ENCODE measurements at places on chromosomes 5 and 9. TPM values are rescaled to one million over a fixed set of nuclear protein-coding genes. Genes with fewer than 3 reads are reported as not detected.

- H3K27ac ChIP-seq = no peak overlapping the region
- peaks cover 2% of the 10 kb centered on the region for H3K27me3 ChIP-seq
- no peaks in the 10 kb centered on the region for H3K36me3 ChIP-seq
Observed at GRCh38 chr5:91206734-91207133, 176.4 kb downstream of the ARRDC3 start.

DNA sequence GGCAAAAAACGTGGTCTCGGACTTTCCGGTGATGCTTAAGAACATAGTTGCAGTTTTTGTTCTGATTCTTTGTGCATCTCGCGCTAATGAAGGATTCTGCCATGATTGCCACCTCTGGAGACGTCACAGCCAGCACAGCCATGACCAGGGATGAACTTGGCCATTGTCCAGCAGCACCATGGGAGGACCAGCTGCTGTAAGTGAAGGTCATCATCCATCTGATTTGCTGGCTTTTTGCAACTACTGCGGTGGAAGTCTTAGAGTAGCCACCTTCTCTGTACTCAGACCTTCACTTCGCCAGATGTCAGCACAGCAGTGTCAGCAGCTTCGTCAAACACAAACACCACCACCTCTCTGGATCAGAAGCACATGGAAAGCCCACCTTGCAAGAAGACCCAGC lies 45.7 kb downstream of the NSUN2 start:
- H3K4me1 ChIP-seq = no peaks in the 10 kb centered on the region
- no peak overlapping the region for H3K27ac ChIP-seq
- H3K27me3 ChIP-seq = peaks cover 29% of the 10 kb centered on the region

DNA sequence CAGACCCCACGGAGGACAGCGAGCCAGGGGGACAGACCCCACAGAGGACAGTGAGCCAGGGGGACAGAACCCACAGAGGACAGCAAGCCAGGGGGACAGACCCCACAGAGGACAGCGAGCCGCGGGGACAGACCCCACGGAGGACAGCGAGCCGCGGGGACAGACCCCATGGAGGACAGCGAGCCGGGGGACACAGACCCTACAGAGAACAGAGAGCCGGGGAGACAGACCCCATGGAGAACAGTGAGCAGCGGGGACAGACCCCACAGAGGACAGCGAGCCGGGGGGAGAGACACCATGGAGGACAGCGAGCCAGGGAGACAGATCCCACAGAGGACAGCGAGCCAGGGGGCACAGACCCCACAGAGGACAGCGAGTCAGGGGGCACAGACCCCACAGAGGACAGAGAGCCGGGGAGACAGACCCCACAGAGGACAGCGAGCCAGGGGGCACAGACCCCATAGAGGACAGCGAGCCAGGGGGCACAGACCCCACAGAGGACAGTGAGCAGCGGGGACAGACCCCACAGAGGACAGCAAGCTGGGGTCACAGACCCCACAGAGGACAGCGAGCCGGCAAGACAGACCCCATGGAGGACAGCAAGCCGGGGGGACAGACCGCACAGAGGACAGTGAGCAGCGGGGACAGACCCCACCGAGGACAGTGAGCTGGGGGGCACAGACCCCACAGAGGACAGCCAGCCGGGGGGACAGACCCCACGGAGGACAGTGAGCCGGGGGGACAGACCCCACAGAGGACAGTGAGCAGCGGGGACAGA lies 4.4 kb upstream of the ZDHHC11 start:
- no peak for DNase-seq
- H3K27ac ChIP-seq = no peak overlapping the region
- H3K4me1 ChIP-seq = no peaks in the 10 kb centered on the region
- H3K4me3 ChIP-seq = no peak overlapping the region
- no peaks in the 10 kb centered on the region for H3K36me3 ChIP-seq

Gene SLCO6A1
- not detected for total RNA-seq

Gene GFRA3
- total RNA-seq = 0.12 TPM

Gene TMEM171
- not detected for total RNA-seq

Data from activated CD4-positive, alpha-beta memory T cell treated with anti-CD3 and anti-CD28 coated beads for 36 hours (primary cell).